Astrocyte of the spinal cord (primary cell): ENCODE measurements at places on chromosomes 2 and 18.

- DNase-seq = no peak
Observed at GRCh38 chr2:208142925-208143799, 2.8 kb downstream of the CRYGB start.

GRCh38 chr2:219028141-219028540 lies 13.2 kb downstream of the CFAP65 start:
- no peak for DNase-seq

DNA sequence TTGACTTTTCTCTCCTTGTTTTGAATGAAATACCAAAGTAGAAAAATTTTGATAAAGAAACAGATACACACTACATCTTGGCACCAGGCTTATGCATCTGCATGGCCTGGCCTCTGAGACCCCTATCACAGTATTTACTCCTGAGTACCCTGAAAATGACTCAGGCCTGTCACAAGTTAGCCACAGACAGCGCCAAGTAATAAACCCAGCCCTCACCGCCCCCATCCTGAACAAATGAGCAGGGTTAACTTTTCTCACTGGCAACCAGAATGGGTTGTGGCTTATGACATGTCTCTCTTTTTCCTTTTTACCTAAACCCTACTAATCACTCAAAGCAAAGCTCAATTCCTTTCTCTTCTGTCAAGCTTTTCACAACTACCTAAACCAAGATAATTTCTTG lies 35.3 kb downstream of the SPRED2 start:
- DNase-seq = peak; percentile 46

GRCh38 chr2:10426726-10427617 lies 21.2 kb downstream of the ODC1 start:
- DNase-seq = no peak

DNA sequence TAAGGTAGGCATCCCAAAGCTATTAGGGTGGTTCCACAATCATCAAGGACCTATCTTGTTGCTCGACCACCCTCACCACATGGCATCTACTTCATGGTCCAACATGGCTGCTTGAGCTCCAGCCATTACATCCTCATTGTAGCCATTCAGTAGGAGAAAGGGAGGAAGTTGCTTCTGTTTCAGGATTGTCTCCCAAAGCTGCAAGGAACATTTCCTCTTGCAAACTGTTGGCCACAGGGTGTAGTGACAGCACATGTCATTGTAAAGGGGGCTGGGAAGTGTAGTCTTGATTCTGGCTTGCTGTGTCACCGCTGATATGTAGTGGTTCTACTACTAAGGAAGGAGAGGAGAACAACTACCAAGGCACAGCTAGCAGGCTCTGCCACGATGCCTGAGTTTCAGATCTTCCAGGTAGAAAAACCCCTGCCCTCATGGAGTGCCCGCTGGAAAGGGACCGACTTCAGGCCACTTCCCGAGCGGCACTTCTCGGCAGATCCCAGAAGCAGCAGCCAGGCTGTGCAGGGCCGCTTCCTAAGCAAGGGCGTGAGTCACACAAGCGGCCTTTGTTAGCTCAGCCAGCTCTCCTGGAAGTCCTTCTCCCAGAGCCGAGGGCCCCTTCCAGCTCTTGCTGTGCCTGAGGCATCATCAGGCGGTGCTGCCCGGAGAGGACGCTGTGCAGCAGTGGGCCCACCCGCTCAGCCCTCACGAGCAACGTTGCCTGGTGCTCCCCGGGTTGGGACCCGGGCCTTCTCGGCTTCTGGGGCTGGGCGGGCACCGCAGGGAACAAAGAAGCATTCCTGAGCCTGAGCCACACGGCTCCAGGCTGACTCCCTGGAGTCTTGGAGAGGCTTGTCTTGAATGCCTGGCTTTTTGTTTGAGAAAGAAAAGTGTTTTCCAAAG lies 58.2 kb downstream of the HS6ST1 start:
- peak; percentile 92 for DNase-seq

DNA sequence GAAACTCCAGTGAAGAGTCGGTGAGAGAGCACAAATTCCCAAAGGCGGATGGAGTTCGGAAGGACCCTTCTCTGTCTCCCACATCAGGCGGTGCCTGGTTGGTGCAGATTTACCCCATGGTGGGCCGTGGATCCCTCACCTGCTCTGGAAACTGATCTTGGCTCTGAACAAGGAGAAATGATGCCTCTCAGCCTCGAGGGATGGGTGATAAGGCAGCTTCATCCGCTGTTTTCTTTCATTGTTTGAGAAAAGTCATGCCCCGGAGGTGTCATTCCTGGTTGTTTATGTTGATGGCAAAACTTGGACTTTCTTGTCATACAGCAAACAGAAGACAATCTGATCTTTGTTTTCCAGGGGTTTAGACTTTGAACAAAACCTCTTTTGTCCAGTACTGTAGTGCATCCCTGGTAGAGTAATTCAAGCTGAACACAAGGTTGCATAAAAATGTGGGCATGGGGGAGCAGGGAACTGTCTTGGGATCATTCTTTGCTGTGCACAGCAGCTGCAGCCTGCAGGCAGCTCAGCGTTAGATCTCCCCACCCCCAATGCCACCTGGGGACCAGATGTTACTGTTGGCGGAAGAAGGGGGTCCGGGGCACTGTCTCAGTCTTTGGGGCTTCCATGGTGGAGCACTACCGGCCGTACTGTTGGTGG lies 81.3 kb downstream of the NFATC1 start:
- no peak for DNase-seq

DNA sequence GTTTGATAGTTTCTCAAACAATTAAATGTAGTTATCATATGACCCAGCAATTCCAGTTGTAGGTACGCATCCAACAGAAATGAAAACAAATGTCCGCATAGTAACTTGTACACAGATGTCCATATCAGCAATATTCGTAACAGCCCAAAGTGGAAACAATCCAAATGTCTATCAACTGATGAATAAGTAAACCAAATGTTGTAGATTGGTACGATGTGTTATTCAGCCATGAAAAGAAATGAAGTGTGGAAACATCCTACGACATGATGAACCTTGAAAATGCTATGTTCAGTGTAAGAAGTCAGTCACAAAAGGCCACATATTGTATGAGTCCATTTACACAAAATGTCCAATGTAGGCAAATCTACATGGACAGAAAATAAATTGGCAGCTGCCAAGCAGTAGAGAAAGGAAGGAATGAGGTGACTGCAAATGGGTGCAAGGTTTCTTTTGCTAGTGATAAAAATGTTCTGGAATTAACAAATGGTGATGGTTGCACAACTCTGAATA lies 26.9 kb downstream of the GAREM1 start:
- no peak for DNase-seq

DNA sequence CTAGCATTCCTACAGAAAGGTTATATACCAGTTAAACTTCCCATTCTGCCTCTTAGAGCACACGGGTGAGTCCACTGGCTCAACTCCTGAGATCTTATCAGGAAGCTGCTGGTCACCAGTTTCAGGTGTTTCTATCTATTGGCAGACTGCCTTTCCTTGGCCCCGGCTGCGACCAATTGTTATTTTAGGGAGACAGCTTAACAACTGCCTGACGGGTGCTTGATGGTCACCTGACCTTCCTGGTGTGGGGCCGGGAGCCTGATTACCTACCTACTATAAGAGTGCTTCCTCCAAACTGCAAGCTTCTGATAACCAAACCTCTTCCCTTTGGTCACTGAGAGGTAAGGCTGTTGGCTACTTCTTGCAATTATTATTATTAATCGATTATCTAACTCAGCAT lies 122.1 kb upstream of the XIRP2 start:
- DNase-seq = no peak

- DNase-seq = no peak
Observed at GRCh38 chr18:39764873-39765272, 2190.2 kb upstream of the PIK3C3 start.

DNA sequence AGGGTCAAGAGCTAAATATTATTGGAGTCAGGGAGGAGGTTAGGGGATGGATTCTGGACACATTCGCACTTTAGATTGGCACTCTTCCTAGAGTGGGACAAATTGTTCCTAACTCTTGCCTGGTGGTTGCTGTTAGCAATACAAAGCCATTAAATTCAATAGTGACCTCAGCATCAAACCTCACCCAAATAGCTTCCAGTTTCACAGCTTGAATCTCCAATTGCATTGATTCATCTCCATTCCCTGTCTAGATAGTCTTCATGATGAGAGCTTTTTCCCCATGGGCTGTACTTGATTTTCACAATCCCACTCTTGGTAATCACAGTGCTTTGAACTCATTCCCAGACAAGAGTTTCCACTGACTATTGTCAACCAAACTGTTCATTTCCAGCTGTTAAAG lies 585.9 kb upstream of the SYT4 start:
- DNase-seq = peak; percentile 77

GRCh38 chr2:239952665-239953417 lies 72.3 kb downstream of the NDUFA10 start:
- DNase-seq = no peak
